ENCODE measurements at places on chromosomes 16 and 17.

- peak; percentile 61 for DNase-seq
These were observed at the start of gene DNASE1 for GRCh38 chr16:3654249-3654991. Gene DNASE1, plus strand, starts transcription at chr16:3654691. Its CDS starts 683 bp downstream, at chr16:3655374.

DNA sequence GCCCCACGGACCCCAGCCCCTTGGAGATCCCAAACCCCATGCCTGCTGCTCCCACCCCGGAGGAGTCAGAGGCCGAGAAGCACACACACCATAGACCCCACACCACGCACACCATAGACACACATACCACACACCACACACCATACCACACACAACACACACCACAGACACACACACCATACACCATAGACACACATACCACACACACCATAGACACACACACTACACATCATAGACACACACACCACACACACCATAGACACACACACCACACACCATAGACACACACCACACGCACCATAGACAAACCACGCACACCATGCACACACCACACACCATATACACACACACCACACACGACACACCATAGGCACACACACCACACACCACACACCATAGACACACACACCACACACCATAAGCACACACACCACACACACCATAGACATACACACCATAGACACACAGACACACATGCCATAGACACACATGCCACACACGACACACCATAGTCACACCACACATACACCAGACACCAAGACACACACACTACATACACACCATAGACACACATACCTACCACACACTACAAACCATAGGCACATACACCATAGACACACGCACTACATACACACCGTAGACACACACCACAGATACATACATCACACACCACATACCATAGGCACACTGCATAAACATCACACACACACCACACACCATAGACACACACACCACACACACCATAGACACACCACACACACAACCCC lies 11.3 kb downstream of the TBC1D16 start:
- DNase-seq: no peak

DNA sequence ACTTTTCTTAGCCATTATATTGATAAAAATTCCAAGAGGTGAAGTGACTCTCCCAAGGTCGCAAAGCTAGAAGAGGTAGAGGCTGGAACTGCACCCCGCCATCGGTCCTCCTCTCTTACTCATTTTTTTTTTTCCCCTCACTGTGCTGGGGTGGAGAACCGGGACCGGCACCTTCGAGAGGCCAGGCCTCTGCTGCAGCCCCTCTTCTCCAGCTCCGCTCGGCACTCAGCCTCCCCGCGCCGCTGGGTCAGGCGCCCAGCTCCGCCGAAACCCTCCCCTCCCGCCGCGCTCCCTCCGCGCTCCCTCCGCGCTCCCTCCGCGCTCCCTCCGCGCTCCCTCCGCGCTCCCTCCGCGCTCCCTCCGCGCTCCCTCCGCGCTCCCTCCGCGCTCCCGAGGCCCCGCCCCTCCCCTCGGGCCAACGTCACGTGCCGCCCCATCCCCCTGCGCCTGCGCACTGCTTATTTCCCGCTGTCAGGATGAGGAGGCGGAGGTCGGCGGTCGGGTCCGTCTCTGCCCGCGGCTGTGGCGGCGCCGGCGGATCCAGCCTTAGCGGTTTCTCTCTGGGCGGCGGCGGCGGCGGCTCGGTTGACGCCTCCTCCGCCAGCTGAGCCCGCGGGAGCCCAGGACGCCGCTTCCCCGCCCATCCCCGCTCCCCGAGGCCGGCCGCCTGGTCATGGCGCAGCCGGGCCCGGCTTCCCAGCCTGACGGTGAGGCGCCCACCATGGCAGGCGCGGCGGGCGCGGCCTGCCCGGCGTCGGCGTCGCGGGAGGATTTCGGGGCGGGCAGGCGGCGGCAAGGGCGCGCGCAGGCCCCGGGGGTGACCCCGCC lies at the start of gene RABEP1:
RABEP1 (plus strand) TSS at position 471 of the 828 bp plus-strand sequence; CDS start at position 674, 203 bp downstream.
- DNase-seq: peak; percentile 96

DNA sequence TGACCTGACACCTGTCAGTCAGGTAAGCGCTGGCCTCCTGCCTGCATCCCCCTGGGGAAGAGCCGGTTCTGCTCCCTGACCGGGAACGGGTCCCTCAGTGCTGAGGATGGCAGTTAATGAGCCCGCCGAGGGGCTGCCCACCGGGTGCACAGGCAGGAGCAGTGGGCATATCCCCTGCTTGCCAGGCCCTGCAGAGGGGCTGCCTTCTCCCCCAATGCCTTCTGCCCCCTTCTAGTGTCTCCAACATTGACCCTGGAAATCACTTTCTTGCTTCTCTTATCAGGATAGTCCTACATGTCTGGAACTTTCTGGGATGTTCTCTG lies 388.5 kb downstream of the SEC14L1 start:
- DNase-seq: no peak

DNA sequence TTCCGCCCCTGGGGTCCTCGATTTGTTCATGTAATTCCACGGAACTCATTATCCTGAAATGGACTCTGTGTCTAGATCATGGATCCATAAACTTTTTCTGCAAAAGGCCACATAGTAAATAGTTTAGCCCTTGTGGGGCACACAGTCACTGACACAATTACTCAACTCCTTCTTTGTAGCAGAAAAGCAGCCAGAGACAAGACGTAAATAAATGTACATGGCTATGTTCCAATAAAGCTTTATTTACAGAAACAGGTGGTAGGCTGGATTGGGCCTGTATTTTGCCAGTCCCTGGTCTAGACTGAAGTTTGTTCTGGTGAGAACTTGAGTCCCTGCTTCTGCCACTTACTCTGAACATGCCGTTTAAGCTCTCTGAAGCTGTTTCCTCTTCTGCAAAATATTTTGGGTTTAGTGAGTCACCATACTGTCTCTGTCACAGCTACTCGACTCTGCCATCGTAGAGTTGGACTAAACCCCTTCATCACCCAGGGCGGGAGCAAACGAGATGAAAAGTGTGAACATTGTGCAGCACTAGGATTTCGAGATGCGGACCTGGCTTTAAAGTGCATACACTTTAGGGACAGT lies 61.9 kb upstream of the FOXF1 start:
- no peak for DNase-seq

DNA sequence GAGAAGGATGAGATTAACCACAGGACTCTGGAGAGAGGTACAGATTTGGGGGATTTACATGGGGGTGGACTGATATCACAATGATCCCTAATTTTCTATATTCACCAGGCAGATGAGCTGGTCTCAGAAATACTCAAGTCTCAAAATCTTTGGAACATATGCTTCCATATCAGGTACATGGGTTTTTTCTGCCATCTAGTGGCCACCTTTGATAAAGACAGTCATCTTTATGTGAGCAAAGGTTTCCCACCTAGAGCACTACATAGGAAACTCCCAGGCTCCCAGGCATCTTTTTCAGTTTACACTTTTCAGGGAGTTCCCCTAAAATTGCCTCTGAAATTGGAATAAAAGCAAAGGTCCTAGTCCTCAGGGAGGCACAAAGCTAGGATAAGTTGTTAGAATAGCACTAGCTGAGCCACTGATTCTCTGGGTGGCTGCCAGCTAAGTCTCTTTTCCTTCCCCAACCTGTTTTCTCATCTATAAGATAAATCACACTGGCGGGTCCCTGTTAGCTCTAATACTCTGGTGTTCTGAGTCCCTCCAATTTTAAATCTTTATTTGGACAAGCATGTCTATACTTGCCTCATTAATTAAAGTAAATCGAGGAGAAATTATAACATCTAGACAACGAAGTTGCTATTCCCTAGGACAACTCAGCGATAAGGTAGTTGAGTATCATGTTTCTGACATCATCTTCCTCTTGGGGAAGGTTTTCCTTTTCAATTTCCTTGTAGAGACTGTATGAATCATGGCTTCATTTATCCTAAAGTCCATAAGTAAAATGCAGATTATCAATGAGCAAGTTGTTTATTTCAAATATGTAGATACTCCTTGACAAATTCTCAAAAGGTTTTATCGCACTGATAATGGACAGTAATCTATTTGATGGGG lies 19.0 kb upstream of the MON1B start:
- DNase-seq: no peak

DNA sequence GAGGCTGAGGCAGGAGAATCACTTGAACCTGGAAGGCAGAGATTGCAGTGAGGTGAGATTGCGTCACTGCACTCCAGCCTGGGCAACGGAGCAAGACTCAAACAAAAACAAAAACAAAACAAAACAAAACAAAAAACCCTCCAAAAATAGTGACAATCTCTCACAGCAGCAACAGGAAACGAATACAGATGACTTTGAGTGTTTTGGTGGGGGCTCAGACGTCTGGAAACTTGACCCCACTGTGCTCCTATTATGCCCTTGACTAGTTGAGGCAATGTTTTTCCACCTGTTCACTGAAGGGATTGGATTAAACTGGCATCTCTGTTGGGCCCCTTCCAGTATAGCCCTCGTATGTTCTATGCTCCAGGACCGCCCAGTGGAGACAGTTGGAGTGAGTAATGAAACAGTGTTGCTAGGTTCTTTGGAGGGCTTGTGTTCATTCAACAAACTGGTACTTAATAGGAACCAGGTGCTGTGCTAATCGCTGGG lies 167.0 kb downstream of the UTP18 start:
- DNase-seq: no peak

DNA sequence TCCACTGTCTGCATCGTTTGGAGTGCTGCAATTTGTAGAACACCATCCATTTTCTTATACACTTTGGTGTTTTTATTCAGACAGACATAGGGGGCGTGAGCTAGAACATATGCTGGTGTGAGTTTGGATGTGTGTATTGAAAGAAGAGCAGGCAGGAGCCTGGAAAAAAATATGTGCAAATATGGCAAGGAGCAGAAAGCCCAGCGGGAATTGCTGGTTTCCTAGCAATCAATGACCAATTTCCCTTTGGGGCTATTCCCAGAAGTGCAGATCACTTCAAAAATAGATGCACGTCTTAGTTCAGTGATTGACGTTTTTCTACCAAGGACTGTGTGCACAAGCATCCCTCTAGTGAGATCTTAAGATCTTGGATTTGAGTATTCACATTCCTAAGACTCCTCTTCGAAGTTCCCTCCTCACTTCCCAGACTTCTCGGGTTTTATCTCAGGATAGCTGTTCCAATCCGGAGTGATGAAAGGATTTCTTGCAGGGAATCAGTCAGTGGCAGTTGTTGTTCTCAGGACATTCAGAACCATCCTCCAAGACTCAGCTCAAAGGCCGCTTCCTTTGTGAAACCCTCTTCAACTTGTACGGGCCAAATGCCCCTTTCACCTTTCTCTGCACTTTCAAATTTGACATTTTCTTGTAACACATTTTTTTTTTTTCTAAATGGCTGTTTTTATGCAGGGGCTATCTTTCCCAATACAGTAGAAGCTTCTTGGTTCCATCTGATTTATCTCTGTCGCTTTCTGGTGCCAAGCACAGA lies 268.7 kb upstream of the ASIC2 start:
- DNase-seq: no peak

GRCh38 chr17:59745040-59745439 lies 37.6 kb downstream of the VMP1 start:
- no peak for DNase-seq

GRCh38 chr17:3692346-3692745 lies 3.6 kb downstream of the P2RX5 start:
- DNase-seq: no peak

- no peak for DNase-seq
These were observed 84.0 kb upstream of the NOL11 start for GRCh38 chr17:67633751-67634211.

- DNase-seq: no peak
These were observed 968 bp downstream of the CEP112 start for GRCh38 chr17:66190738-66191592.

GRCh38 chr17:76982408-76983074 lies 114.3 kb downstream of the MGAT5B start:
- DNase-seq: no peak

DNA sequence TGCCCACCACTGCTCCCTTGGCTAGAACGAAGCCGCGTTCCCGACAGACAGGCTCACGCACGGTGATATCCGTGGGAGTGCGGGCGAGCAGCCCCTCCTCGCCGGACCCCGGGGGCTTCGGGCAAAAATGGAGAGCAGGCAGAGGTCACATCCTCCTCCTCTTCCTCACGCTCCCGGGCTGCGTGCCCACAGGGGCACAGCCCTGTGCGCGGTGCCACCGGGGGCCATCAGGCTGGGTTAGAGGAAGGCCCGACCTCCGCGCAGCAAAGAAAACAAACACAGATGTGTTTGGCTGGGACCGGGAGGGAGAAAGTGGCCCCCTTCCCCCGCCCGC lies 519 bp upstream of the NTN1 start:
- peak; percentile 30 for DNase-seq

- no peak for DNase-seq
These were observed 7.3 kb downstream of the FOXN1 start for GRCh38 chr17:28513476-28513875.

DNA sequence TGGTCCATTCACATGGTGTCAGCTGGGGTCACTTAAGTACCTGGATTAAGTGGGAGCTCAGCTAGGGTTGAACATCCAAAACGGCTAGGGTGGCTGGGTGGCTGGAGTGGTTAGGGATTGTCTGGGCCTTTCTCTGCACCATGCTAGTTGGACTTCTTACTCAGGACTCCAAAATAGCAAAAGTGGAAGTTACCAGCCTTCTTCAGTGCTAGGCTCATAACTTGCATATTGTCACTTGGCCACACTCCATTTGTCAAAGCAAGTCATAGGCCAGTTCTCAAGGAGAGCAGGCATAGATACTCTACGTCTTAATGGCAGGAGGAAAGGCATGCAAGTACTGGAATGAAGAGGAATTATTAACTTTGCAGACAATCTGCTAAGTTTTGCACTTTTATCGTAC lies 69.7 kb downstream of the ESRP2 start:
- no peak for DNase-seq

- no peak for DNase-seq
These were observed 177.5 kb upstream of the CDH8 start for GRCh38 chr16:62213763-62214162.

- DNase-seq: no peak
These were observed 128.1 kb downstream of the MRTFB start for GRCh38 chr16:14199199-14199598.

- peak; percentile 52 for DNase-seq
These were observed 74.8 kb upstream of the GRIN2A start for GRCh38 chr16:10256784-10257641.

GRCh38 chr16:89037261-89038152 lies 56.1 kb upstream of the ACSF3 start:
- no peak for DNase-seq

- DNase-seq: no peak
These were observed 4.9 kb downstream of the POLG2 start for GRCh38 chr17:64491994-64492393.

DNA sequence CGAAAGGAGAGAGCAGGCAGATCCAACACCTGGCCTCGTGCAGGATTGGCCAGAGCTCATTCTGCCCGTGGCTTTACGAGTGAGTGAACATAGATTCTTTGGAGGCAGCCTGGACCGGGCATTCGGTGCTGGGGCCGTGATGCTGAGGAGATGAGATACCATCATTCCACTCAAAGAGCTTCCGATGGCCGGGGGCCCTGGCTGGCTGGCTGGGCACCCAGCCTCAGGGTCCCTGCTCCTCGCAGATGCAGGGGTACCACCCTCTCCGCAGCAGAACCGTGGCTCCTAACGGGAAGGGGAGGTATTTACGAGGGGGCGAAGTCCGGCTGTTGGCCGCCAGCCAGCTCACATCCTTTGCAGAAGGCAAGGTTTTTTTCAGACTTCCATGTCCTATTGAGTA lies 66.1 kb upstream of the FOXF1 start:
- no peak for DNase-seq

Data from activated CD4-positive, CD25-positive, alpha-beta regulatory T cell treated with anti-CD3 and anti-CD28 coated beads, Interleukin-2, amount 50 U/mL, for 72 hours (primary cell).